T-helper 17 cell (primary cell): ENCODE measurements at places on chromosomes 5 and 9. TPM values are rescaled to one million over a fixed set of nuclear protein-coding genes. Genes with fewer than 3 reads are reported as not detected.

DNA sequence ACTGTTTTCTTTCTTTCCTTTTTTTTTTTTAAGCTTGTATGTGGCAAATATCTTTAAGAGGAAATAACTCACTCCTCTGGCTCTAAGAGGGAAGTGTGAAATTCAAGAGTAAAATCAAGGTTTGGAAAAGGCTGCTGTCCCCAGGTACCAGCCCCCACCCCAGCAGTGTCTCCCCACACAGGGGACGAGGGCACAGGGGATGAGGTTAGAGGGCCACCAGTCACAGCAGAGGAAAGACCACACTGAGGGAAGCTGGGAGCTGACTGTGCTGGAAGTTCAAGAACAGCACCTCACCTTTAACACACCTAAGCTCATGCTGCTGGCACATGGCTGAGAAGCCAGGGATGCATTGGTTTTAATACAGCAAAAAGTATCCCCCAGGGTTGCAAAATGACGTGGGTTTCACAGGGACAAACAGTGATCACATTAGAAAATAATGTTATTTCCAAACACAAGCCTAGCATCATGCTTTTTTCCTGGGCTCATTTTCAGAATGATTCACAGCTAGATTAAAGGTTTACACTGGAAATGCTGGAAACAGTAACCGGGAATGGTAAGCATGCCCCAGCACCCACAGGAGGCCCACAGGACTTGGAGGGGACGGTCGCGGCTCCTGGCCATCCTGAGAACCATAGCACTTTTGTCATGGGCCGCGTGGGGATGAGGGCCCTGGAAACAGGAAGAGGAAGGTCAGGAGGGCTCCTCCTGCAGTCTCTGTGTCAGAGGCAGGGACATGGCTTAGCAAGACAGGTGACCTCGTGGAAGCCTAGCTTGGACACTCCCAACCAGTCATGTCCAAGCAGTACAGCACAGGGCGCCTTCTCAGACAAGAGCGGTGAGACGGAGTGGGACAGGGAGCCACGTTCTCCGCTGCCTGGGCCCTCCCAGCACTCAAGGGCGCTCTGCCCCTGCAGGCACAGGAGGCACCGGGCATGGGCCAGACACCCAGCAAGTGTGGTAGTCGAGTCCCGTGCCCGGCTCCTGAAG is 6.9 kb downstream of the LPCAT1 start:
- H3K36me3 ChIP-seq = no peaks in the 10 kb centered on the region
- no peaks in the 10 kb centered on the region for H3K27me3 ChIP-seq
- H3K27ac ChIP-seq = no peak overlapping the region
- DNase-seq = peak; percentile 7

DNA sequence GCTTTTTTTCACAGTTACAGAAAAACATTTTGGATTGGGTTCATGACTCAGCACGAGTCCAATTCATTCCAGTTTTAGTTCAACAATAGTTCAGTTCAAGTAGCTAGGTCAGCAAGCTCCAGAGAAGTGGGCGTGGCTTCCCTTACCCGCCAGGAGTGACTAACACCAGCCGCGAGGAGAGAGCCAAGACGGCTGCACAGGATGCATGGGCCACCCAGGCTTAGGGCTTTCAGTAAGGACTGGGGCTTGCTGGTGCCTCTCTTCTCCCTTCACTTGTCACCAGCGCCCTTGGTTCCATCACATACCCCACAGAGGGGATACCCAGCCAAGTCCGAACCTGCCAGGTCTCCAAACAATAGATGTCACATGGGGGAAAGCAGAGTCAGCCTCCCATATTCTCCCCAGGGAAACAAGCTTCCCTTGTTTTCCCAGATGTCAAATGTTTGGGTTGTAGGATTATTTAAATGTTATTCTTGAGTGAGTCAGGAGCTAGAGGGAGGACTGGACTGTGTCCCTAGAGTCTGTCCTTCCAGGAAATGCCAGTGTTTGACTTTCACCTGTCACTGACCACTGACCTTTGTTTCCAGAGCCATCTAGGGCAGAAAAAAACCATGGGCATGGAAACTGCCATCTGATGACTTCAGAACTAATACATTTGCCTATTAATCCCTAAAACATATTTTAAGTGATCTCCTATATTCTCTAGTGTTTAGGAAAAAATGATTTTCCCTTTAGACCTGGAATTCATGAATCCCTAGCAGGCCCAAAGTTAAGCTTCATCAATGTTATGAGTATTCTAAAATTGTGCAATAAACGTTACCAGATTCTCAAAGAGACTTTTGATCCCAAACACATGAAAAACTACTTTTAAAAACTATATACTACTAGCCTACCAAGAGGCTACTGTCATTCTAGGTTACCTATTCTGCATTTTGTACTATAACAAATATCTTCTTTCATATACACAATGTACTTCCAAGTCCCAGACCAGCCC is 51.9 kb downstream of the NIPAL4 start:
- peaks cover 35% of the 10 kb centered on the region for H3K4me1 ChIP-seq
- peaks cover 11% of the 10 kb centered on the region for H3K36me3 ChIP-seq
- peak overlapping the region; percentile 86 for H3K27ac ChIP-seq
- no peaks in the 10 kb centered on the region for H3K27me3 ChIP-seq

N4BP3 gene
- total RNA-seq = 8.5 TPM

DNA sequence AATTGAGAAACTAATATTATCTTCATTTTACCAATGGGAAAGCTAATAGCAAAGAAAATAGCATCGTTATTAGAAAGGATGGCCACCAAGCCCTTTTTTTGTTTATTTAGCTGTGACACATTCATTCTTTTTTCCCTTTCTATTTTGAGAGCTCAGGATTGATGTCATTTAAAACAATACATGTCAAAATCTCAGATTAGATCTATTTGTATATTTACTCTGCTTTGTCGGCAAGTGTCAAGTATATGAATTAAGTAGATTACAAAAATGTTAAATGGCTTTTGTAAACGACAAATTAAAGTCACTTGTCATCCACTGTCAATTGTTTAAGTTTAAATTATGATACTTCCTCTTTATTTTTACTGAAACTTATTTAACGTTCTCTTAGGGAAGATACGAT is 118.9 kb downstream of the PAM start:
- H3K4me3 ChIP-seq = no peak overlapping the region
- H3K36me3 ChIP-seq = peaks cover 4% of the 10 kb centered on the region
- H3K27me3 ChIP-seq = no peaks in the 10 kb centered on the region
- DNase-seq = no peak

- H3K27me3 ChIP-seq = no peaks in the 10 kb centered on the region
- H3K27ac ChIP-seq = no peak overlapping the region
- no peak for DNase-seq
- no peaks in the 10 kb centered on the region for H3K4me1 ChIP-seq
Observed at GRCh38 chr5:98401656-98402055, 371.8 kb upstream of the RGMB start.

GABRA6 gene
- not detected for total RNA-seq

- peaks cover 6% of the 10 kb centered on the region for H3K4me1 ChIP-seq
- DNase-seq = no peak
- no peaks in the 10 kb centered on the region for H3K36me3 ChIP-seq
- no peak overlapping the region for H3K4me3 ChIP-seq
Observed at GRCh38 chr5:140220698-140221064, 45.7 kb downstream of the CYSTM1 start.

DNA sequence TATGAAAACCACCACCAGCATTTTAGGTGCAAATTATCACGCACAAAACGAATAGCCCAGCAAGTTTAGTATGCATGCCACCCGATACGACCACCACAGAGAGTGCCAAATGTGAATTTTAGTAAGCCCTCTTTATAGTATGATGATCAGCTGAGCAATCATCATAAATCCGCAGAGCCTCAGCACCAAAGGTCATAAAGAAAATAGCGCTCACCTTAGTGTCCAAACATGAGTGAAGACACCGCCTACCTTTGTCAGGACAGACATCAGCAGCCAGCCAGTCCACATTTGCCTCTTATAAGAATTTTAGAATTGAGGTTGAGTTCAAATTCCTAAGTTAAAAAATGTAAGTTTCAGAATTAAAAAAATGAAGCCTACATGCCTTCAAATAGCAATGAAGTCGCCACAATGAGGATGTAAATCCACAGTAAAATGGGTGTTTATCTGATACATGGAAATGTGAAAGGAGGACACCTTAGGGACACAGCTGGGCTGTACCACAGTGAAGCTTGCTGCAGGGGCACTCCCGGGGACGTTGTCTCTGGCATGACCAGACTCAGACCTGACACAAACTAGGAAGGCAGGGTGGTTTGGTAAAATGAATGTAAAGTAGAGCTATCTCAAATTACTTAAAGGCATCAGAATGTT is 149.0 kb downstream of the AUH start:
- H3K4me3 ChIP-seq = no peak overlapping the region
- H3K36me3 ChIP-seq = peaks cover 3% of the 10 kb centered on the region
- no peaks in the 10 kb centered on the region for H3K27me3 ChIP-seq
- H3K4me1 ChIP-seq = peaks cover 14% of the 10 kb centered on the region

NHP2 gene
- total RNA-seq = 62.4 TPM

LRRC70 gene
- 5.8 TPM for total RNA-seq
